ENCODE measurements at places on chromosomes 12 and 14.

DNA sequence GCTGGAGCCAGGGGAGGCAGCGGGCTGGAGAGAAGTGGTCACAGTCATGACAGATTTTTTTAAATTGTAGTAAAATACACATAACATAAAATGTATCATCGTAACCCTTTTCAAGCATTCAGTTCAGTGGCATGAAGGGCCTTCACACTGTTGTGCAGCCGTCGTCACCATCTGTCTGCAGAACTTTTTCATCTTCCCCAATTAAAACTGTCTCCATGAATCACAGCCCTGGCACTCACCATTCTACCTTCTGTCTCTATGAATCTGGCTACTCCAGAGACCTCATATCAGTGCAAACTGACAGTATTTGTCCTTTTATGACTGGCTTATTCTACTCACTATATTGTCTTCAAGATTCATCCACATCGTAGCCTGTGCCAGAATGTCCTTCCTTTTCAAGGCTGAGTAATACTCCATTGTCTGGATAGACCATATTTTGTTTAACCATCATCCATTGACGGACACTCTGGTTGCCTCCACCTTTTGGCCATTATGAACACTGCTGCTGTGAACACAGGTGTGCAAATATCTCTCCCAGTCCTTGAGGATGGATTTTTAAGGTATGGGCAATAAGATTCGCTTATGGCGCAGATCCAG lies 91.5 kb upstream of the NCOR2 start:
- DNase-seq: no peak

GRCh38 chr12:106134294-106134949 lies 4.3 kb downstream of the NUAK1 start:
- no peak for DNase-seq

- DNase-seq: no peak
These were observed 62.2 kb downstream of the RFX4 start for GRCh38 chr12:106645074-106645421.

- no peak for DNase-seq
These were observed 353.2 kb downstream of the BCAT1 start for GRCh38 chr12:24595652-24596235.

DNA sequence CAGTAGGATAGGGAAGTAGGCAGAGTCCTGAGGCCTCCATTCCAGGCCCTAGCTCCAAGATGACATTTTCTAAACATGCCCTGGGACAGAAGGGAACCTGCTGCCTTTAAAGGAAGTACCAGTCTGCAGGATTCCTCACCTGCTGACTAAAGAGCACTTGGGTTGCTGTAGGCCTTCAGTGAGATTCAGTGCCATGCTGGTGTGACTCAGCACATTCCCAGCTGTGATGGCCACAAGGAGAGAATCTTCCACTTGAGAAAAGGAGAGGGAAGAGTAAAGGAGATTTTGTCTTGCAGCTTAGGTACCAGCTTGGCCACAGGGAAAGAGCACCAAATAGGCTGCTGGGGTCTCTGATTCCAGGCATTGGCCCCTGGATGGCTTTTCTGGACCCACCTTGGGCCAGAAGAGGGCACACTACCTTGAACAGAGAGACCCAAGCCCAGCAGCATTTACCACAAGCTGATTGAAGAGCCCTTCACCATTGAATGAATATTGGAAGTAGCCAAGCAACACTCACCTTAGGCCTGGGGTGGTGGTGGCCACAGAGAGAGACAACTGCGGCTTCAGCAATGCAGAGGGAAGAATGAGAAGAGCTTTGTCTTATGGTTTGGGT lies 498.3 kb downstream of the KCNH5 start:
- no peak for DNase-seq

GRCh38 chr14:93103392-93104080 lies 12.2 kb downstream of the ITPK1 start:
- no peak for DNase-seq

DNA sequence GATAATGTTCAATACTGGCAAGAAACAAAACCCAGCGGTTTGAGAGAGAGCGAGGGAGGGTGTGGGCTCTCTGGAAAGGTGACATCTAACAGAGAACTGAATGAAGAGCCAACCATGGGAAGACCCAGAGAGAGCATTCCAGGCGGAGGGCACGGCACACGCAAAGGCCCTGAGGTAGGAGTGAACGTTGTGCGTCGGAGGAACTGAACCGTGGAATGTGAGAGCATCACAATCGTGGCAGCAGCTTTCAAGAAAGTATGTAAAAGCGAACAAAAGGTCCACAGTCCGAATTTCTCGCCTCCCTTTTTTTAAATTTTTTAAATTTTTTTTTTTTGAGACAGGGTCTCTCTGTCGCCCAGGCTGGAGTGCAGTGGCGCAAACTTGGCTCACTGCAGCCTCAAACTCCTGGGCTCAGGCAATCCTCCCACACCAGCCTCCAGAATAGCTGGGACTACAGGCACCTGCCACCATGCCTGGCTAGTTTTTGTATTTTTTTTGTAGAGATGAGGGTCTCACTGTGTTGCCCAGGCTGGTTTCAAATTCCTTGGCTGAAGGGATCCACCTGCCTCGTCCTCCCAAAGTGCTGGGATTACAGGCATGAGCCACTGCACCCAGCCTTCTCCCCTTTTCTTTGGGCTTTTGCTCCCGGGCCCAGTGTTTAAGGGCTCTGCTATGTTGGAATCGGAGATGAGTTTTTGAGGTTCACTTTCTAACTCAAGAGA lies 15.3 kb upstream of the SCARB1 start:
- DNase-seq: no peak

DNA sequence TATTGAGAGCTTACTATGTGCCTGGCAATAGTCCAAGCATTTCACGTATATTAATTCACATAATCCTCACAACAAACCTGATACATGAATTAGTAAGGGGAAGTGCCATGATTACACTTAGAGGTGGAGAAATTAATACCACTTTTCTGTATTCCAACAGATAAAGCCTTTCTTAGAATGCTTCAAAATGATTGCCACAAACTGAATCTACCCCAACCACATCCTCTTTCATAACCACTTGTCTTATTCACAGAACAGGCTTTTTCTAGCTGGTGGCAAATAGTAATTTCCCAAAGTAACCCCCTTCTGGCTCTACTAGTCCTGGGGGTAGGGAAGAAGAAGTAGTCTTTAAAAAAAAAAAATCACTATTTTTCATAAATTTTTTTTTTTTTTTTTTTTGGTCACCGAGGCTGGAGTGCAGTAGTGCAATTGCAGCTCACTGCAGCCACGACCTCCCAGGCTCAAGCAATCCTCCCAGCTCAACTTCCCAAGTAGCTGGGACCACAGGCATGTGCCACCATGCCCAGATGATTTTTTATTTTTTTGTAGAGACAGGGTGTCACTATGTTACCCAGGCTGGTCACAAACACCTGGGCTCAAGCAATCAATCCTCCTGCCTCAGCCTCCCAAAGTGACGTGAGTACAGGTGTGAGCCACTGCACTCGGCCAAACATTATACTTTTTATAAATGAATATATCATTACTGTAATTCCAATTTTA lies 59.0 kb upstream of the ARID2 start:
- no peak for DNase-seq

DNA sequence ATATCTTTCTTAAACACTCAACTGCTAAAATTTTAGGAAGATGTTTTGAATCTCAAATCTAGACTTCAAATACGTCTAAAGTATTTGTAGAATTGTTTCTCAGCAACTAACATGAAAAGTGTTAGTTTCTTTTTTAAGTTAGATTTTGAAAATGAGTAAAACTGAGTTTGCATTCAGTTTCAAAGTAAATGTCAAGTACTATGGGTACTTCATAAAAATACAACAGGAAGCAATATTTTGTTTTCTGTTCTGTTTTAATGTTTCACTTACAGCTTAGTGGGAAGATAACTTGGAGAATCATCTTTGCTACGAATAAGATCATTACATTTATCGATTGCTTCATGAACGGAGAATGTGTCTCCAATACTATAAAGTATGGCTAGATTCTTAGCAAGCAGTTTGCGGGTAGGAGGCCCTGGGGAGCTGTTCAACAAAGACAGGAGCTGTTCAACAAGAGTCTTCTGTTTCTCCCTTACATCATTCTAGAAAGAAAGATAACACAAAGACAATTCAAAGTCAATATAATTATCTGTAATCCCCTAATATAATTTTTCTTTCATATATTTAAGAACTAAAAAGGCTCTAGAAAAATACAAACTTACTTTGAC lies 20.2 kb downstream of the HEATR5A start:
- no peak for DNase-seq

GRCh38 chr12:49687941-49688340 lies 19.3 kb downstream of the FMNL3 start:
- DNase-seq: no peak

- DNase-seq: no peak
These were observed 58.0 kb downstream of the DIP2B start for GRCh38 chr12:50562520-50563433.
